RWPE1 (cell line): ENCODE measurements at places on chromosomes 1 and 21.

DNA sequence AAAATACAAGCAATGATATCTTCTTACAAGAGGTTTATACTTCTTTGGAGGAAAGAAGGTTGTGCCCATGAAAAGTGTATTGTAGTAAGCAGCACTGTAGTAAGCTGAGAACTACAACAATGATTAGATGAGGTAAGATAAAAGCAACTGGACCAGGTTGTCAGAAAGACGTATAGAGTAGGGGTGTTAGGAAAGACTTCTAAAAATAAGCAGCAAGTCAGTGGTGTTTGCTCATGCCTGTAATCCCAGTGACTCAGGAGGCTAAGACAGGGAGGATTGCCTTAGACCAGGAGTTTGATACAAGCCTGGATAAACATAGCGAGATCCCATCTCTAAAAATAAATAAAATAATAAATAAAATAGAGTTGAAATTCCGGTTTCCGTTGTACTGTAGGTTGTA lies 4.3 kb upstream of the OR10X1 start:
- no peak for DNase-seq

DNA sequence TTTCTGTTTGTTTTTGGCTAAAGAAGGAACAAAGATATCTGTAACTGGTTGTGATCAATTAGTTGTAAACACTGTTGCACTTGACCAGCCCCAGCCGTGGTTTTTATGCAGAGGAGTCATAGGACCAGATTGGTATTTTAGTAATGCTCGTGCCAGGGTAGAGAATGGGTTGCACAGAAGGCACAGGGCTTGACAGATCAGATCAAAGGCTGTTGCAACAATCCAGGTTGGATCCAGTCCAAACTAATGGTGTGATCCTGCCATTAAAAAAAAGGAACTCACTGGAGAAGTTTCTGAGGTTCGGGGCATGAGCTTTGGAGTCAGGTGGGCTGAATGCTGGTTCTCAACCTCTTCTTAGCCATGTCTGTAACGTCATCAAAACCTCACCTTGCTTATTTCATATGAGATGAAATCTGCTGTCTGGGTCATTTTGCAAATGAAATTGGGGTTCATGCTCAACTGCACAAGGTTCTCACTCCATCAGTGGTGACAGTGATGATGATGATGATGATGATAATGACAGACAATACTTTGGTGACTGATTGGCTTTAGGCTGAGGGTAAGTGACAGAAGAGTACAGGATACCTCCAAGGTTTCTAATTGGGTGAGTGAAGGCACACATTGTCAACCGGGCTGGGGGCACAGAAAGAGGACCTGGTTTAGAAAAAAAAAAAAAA lies 43.1 kb downstream of the ZNF281 start:
- DNase-seq, result no peak

GRCh38 chr1:32042330-32042729 lies 28.7 kb downstream of the KHDRBS1 start:
- DNase-seq, result no peak

DNA sequence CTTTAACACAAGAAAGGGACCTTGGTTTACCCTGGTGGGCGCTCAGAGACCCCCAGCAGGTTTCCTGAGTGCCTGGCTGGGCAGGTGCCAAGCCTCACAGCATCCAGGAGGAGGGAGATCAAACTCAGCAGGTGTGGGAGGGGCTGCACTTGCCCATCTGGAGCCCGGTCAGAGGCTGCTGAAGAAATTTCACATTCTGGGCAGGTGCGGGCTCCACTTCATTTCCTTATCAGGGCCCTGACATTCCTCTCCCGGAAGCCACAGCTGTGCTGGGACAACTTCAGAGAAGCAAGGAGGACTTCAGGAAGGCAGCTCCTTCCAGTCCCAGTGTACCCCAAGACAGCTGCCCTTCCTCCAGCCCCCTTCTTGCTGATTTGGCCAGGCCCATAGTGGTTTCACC lies 82.9 kb downstream of the ITPKB start:
- DNase-seq, result no peak

GRCh38 chr1:168243636-168244212 lies 17.9 kb downstream of the SFT2D2 start:
- DNase-seq, result no peak

- DNase-seq, result no peak
Measured at GRCh38 chr1:41439234-41439633, 45.2 kb downstream of the EDN2 start.

- peak; percentile 23 for DNase-seq
Measured at GRCh38 chr21:30408782-30409494, 13.1 kb downstream of the KRTAP13-1 start.
